Stimulated activated CD4-positive, alpha-beta T cell treated with anti-CD3 and anti-CD28 coated beads, Interleukin-12 subunit alpha, Interleukin-12 subunit beta, amount 100 ng/mL, for 24 hours (primary cell): ENCODE measurements at places on chromosomes 11 and 22.

DNA sequence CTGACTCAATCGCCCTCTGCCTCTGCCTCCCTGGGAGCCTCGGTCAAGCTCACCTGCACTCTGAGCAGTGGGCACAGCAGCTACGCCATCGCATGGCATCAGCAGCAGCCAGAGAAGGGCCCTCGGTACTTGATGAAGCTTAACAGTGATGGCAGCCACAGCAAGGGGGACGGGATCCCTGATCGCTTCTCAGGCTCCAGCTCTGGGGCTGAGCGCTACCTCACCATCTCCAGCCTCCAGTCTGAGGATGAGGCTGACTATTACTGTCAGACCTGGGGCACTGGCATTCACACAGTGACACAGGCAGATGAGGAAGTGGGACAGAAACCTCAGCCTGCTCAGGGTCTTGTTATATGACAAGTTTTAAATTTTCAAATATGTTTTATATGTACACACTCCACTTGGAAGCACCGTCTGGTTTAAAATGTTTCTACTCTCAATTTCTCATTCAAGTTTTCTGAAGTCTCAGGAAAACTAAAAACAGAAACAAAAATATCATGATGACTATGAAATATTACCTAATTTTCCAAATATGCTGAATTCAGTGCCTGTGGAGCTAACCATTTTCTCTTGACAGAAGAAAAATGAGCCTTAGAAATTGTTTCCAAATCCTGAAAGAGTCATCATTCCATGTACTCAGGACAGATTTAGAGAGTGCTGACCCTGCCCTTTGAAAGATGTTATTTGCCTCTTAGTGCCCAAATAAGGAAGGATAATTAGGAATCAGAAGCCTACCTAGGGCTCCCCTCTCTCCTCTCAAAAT lies 48.8 kb upstream of the TOP3B start:
- no peak for DNase-seq

DNA sequence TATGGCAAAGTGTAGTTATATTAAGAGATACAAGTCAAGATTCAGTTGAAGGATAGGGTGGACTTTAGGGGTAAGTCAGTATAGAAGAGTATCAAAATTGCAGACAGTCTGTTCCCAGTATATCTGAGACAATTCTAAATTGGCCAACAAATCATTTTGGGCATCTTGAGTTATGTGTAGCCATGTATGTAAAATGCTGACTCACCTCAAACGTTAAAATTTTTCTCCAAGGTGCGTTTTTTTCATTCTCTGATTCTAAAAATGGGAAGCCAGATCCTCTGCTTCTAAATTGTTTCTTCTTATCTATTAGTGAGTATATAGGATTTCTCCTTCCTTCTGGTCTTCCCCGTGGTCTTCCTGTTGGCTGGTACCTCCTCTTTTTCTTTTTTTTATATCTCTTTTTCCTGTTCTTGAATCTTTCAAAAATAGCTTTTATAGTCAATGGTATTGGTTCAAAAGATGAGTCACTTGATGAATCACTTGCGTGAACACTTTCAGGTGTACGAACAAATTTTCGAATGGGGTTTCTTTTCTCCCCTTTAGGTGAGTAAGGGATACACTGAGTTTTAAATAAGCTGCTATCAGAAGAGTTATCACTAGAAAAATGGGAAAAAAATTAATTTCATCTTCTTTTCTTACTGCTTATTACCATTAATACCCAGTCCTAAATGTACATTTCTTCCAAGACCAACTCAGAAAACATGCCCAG lies 3.2 kb downstream of the TAF1D start:
- no peak for DNase-seq

DNA sequence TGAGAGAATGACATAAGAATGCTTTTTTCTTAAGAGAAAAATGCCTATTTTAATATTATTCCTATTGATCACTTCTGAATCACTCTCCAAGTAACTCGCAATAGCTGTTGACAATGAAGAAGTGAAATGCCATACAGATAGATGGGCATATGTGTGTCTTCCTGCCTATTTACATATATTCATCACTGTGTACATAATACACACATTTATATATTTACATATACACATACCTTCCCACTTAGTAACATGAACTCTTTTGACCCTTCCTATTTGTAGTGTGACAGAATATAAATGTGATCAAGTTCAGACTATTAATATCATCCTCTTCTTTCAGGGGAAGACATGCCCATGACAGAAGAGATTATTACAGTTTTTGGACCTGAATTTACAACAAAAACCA lies 756.7 kb downstream of the DLG2 start:
- no peak for DNase-seq

DNA sequence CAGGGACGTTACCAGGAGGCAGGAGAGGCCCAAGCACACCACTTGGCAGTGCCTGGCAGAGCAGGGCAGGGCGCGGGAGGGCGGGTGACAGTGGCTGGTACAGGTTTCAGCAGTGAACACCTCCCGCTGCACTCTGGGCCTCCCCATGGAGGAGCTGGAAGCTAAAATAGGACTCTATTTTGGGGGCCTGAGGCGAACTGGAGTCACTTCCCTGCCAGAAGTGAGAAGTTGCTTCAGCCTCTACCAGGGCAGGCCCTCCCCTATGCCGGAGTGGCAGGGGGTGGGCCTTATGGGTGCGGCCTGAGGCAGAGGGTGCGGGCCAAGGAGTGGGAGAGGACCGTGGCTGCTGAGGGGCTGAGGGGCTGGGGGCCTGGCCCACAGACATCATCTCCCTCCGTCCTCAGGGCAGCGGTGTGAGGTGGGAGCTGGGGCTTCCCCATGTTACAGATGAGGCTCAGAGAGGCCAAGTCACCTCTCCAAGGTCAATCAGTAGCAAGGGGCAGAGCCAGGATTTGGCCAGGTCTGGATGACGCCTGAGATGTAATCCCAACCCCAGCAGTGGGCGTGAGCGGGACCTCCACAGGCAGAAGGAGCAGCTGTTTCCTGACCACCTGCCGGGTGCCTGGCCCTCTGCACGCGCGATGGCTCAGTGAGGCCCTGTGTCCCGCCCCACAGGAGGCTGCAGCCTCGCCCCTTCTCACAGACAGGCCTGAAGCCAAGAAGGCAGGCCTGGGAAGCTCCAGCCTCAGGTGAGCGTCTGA lies 39.3 kb downstream of the KCNJ4 start:
- DNase-seq = no peak

GRCh38 chr11:12206529-12206928 lies 96.1 kb downstream of the MICAL2 start:
- no peak for DNase-seq

DNA sequence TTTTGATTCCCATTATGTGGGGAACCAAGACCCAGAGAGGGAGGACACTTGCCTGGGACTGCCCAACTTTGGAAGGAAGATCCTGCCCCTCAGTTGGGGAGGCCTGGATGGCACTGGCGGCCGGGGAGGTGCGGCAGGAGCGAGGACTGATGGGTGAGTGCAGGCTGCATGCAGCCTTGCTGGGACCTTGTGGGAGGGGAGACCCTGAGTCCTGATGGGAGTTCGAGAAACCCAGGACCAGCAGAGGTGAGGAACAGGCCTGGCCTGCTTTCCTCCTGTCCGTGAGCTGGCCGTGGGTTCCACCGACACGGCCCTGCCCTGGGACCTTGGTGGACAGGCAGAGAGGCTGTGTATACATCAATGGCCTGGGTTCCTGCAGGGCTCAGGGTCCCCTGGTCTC lies 19.3 kb upstream of the SMIM38 start:
- DNase-seq = no peak
